ENCODE measurements at places on chromosomes 5 and 9. TPM values are rescaled to one million over a fixed set of nuclear protein-coding genes. Genes with fewer than 3 reads are reported as not detected.

GRCh38 chr5:2680979-2681378 lies 70.5 kb downstream of the IRX2 start:
- no peak overlapping the region for H3K4me3 ChIP-seq
- H3K27me3 ChIP-seq, result no peaks in the 10 kb centered on the region
- no peak for DNase-seq
- no peaks in the 10 kb centered on the region for H3K36me3 ChIP-seq
- H3K27ac ChIP-seq, result no peak overlapping the region

The PCDHA9 gene
- polyA plus RNA-seq, result not detected

The SAXO1 gene
- 0.24 TPM for polyA plus RNA-seq

The HK3 gene
- 2.1 TPM for polyA plus RNA-seq

The SPATA31A3 gene
- polyA plus RNA-seq, result not detected
